ENCODE measurements at places on chromosomes 7 and 10.

DNA sequence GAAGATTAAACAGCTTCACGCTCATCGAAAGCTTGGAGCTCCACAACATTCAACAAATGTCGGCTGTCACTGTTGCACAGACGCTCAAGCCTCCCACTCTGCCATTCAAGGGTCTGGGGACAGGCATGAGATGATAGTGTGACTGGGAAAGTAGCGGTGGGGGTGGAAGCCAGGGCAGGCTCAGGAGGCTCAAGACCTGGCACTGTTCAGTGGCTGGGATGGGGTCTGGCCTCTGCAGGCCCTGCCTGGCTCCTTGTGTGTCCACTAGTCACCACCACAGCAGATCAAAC lies 13.5 kb upstream of the GTPBP4 start:
- DNase-seq, result no peak

DNA sequence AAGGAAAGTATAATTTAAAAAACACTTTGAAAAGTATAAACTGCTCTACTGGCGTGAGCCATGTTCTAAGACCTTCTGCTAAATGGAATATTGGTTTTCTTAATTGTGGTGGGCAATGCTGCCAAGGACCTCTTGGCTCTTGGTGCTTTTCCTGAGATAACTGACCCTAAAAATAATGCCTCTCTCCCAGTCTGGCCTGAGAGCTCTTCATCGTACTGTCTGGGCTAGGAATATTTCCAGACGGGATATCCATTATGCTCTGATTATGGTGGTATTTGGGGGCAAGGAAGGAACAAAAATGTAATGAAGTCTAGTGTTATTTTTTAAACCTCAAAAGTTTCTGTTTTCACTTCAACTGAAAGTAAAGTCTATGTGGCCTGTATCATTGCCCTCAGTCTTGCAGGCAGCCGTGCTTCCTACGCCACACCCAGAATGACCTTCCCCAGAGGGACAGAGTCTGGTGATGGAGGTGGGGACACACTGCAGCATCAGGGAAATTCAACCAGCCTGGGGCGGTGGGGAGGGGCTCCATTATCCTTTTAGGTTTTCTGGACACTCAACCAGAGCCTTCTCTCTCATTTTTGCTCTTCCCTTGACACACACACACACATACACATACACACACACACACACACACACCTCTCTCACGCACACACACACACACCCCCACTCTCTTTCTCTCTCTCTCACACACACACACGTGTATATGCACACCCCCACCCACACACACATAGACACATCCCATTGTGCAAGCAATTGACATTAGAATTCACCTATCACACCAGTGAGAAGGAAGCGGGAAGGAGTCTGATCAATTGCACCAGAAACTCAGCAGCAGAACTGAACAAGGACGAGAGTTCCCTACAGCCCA lies 99.6 kb downstream of the LRRC18 start:
- no peak for DNase-seq

GRCh38 chr7:3191548-3191947 lies 109.5 kb upstream of the SDK1 start:
- no peak for DNase-seq

GRCh38 chr7:95725205-95725604 lies 47.1 kb upstream of the DYNC1I1 start:
- DNase-seq, result no peak

- no peak for DNase-seq
Observed at GRCh38 chr7:140940898-140941297, 16.2 kb upstream of the BRAF start.

DNA sequence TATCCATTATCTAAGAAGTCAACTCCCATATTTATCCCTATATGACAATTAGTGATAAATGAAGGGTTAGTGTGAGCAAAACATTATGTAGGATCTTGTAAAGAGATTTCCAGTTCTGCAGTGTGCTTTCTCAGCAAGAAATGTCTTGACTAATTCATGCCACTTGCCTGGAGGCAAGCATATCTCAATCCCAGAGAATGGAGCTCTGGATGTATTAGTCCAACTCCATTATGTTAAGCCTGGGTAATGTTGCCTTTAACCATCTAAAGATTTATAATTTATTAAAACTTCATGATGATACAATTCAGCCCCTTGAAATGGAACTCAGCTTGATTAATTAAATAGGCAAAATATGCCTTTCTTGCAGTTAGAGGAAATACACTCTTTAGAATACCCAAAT lies 1079.9 kb upstream of the LRRTM3 start:
- no peak for DNase-seq

Data from stimulated activated CD4-positive, alpha-beta T cell treated with anti-CD3 and anti-CD28 coated beads, Interleukin-4, amount 100 ng/mL, for 1 hour (primary cell).